ENCODE measurements at places on chromosomes 4 and X.

DNA sequence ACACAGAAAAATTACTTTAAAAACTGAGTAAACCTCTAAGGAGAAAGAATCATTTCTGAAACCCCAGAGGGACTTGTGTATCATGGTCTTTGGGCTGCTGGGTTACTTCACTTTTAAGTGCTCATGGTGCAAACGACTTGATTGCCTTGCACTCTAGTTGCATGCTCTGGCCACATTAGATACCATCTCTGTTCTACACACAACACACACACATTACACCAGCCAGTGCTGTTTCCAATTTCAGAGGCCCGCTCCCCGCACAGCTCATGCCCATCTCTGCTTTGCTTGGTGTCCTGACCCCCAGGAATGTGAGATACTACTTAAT, 2.1 kb downstream of the PPP3CA start:
- DNase-seq, result no peak

- no peak for DNase-seq
Observed at GRCh38 chrX:125378205-125378604, 58.5 kb downstream of the TEX13C start.

GRCh38 chr4:109511414-109511813, 48.6 kb upstream of the MCUB start:
- no peak for DNase-seq

- DNase-seq, result no peak
Observed at GRCh38 chr4:70603856-70604255, 11.8 kb downstream of the AMBN start.

GRCh38 chr4:7956270-7956808, 16.7 kb upstream of the AFAP1 start:
- DNase-seq, result no peak

DNA sequence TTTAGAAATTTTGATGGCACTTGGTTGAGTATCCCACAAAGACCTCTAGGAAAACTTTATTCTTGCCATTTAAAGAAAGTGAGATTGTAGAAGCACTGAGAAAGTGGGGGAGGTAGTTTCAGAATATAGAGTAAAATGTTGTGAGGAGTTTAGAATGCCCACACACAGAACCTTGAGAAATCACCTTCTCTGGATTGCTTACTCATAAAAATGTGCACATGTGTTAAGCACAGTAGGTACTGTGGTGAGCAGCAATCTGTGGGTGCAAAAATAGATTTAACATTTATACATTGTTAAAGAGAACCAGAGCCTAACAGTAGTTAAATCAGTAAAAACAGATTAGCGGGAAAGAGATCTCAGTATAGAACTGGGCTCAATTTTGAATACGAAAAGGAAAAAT, 201.2 kb upstream of the NWD2 start:
- DNase-seq, result no peak

DNA sequence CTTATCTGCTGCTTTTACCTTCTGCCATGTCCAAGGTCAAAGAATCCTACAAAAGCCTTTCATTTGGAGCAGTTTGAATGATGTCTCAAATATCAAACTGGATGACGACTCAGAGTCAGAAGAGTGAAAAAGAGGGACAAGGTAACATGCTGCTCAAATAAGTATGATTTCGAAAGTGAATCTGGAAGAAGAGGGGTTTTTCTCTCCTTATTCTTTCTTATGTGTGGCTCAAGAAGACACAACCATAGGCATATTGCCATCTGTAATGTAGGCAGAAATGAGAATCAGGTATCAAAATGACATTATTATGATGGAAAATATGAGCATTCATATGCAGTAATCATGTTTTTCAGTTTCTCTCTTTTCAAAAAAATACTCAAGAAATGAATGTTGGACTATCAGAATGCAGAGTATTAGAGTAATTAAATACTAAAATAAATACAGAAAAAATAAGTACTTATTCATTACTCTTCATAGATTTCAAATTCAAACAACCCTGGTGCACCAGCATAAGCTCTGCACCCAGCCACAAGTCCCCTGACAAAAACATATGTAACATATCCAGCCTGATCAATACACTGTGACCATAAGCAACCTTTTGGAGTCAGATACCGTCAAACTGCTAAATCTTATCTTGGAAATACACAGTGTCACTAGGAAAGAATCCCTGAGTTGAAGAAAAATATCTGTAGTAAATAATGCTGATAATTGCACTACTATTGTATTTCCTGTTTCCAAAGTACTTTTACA, 468.6 kb downstream of the INPP4B start:
- no peak for DNase-seq

GRCh38 chr4:124526331-124526730, 186.2 kb downstream of the ANKRD50 start:
- DNase-seq, result no peak

- DNase-seq, result peak; percentile 53
Observed at GRCh38 chrX:10841579-10841978, 221.2 kb upstream of the MID1 start.

GRCh38 chrX:124113621-124114600, 152.4 kb downstream of the STAG2 start:
- DNase-seq, result no peak

GRCh38 chr4:575281-576141, 584 bp downstream of the TMEM271 start:
- peak; percentile 63 for DNase-seq

- no peak for DNase-seq
Observed at GRCh38 chrX:154711264-154711663, 39.6 kb downstream of the GAB3 start.

DNA sequence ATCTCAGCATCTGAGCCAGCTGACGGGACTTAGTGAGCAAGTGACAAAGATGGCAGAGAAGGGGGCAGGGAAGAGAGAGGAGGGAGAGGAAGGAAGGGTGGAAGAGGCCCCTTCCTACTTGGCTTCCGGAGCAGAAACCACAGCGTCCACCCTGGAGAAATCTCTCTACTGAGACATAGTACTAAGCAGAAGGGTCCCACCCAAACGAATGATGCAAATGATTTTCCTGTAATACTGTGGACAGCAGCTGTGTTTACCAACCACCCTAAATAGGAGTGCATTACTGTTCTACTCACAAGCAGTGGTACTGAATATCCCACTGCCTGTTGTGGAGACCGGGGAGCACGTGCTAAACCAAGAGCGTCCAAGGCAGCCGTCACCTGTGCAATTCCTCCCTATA, 29.4 kb downstream of the DTHD1 start:
- no peak for DNase-seq

GRCh38 chr4:87081826-87082225, 138.6 kb downstream of the KLHL8 start:
- no peak for DNase-seq

DNA sequence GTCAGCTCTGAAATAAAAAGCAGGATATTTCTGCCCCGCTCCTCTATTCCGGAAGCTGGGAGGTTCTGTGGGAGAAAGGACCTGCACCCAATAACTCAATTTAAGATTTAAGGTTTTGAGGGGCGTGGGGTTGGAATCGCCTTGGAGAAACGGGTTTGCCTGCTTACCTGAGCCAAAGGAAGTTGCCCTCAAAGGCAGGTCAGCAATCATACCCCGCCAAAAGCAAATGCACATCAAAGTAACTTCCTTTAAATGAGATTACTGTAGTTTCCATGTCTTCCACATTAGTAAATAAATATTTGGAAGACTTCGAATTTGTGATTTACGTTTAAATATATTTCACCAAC, 978 bp upstream of the HS3ST1 start:
- no peak for DNase-seq

- DNase-seq, result no peak
Observed at GRCh38 chr4:55925241-55925640, 23.5 kb upstream of the CEP135 start.

Measured in muscle of back (tissue), 13 donors.